Right forelimb (tissue), 1 donor: ENCODE measurements at places on chromosomes 2 and 18.

DNA sequence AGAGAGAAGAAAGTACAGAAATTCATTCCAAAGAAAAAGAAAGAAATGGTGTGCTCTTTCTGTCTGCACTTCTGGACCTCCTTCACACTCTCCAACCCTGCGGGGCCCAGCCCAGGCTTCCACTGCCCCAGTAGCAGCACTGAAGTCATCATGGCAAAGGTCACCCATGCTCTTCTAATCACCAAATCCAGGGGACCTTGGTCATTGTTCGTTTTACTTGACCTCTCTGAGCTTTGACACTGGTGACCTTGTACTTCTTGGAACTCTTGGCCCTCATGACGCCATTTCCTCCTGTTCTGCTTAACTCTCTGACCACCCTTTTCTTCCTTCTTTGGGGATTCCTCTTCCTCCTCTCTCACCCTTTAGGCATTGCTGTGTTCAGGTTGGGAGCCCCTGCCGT is 105.6 kb downstream of the SMAD7 start:
- DNase-seq = no peak

DNA sequence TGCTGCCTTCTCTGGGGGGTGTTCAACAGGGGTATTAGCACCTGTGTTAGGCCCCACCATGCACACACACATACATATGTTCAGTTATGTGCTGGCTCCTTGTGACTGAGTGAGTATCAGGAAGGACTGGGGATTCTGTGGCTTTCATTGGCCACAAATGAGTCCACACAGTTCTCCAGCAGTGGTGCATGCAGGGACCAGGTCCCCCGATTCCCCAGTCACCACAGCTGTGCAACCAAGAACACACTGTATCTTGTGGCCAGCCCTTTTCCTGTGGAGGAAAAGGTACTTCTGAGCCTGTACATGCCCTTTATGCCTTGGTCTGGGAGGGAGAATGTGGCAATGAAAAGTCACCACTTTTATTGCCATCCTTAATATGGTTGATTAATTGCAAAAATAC is 74.9 kb upstream of the KLF7 start:
- DNase-seq = no peak

- DNase-seq = no peak
Observed at GRCh38 chr2:28527196-28527595, 31.3 kb downstream of the PLB1 start.

DNA sequence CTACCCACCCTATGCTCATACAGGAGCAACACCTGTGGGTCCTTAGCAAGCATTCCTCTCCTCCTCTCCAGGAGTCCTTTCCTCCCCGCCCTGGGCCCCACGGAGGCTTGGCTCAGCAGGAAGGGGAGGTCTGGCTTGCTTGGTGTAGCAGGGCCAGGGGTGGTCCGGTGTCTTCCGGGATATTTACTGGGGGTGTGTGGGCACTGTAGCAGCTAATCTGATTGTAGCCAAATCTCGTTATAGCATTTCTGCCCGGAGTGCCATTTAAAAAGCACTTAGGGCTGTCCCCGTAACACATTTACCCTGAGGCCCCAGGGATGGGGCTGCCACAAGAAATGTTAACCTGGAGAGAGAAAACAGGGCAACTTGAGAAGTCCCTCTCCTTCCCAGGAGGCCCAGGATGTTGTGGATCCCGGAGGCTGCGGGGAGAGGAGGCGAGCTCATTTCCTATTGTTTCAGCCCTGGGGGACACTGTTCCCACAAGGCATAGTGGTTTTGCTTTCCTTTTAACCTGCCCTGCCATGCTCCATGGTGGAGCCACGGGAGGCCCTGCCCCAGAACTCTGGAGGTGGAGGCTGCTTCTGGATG is 134.5 kb downstream of the CLIP4 start:
- no peak for DNase-seq

- DNase-seq = no peak
Observed at GRCh38 chr2:230423851-230424458, 8.0 kb downstream of the SP100 start.

GRCh38 chr2:27264253-27264752 is 1.5 kb upstream of the SLC30A3 start:
- no peak for DNase-seq

DNA sequence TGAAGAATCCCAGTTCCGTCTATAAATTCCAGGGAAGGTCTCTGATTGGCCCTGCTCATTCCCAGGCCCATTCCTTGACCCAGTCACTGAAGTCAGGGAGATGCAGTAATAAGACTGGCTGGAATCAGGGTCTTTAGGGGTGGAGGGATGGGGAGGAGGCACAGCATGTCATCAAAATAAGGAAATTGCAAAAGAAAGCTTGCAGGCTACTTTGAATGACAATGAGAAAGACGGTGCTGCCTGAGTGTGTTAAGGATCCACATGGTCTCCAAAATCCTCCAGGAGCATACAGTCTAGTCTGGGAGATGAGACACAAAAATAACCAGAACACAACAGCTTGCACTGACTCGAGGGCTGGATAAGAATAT is 2.0 kb upstream of the DES start:
- no peak for DNase-seq

DNA sequence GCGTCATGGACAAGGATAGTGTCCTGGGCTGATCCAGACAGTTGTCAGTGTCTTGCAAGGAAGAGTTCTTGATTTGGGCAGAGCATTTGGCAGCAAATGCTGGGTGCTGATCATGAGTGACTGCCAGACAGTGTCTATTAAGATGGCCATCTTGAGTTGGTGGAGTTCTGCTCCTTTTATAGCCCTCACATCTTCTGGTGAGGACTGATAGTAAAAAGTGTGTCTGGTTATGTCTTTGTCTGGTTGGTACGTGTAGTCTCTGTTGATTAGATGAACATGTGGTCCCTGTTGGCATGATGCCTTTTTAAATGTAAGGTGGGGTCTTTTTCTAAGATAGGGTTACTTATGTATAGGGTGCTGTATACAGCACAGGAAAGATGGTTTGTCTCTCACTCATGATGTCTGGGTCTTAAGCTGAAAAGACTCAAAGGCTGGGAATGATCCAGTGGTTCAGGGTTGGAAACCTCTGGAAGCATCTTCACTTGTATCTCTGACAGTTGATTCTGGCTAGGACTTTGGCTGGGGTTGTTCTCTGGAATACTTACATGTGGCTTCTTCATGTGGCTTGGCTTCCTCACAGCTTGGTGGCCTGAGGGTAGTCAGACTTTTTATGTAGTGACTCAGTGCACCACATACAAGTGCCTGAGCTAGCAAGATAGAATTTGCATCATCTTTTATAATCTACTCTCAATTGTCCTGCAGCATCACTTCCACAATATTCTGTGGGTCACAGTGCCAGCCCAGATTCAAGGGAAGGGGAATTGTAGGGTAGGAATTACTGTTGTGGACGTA is 11.8 kb downstream of the MTX2 start:
- no peak for DNase-seq

DNA sequence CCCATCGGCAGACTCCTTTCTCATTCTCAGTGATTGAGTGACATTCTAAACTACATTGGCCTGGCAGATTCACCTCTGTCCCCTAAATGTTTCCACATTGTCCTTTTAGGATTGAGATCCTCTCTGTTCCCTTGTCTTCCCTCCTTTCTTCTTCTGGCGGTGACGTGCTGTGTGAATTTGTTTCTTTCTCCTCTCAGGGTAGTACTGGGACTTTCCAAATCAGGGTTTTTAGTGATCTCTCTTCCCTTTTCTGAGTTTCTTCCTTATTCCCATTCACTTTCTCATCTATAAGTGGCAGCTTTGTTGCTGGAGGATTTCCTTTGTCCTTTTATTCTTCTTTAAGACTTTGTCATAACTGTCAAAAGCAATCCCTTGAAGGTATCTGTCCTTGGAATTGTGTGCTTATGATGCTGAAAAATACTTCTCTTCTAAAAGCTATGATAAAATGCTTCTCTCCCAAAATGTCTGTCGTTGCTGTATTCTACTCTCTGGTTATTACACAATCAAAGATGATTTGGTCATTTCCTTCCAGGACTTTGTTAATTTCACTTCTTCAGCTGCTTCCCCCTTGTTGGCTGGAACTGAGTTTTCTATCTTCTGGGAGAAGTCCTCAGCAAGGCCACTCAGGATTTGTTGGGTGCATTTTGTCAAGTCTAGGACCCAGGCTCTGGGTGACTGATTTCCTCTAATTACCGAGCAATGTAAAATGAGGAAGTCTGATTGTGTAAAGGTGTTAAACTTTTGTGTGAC is 4.9 kb upstream of the IL1B start:
- no peak for DNase-seq

DNA sequence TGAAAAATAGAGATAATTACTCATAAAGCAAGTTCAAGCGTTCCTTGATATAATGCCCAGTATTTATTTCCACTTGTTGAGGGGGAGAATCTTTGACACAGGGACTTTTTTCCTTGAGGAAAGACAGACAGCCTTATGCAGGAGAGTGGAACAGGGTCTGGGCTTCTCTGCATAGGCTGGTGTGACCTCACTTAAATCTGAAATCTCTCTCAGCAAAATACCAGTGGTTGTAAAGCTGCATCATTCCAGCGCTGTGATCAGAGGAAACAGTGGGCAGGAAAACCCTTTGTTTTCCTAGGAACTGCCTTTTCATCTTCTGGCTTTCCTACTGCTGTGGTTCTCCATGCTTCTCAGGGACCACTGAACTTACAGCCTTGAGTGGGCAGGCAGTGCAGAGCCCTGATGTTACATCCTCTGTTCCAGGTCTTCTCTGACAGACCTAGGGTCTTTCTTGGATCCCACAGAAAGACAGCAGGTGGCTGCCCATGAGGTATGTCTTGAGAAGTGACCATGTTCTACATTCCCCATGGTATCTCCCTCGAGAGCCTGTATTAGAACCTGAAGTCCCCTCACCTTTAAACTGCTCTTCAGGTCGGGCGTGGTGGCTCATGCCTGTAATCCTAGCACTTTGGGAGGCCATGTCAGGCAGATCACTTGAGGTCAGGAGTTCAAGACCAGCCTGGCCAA is 17.6 kb upstream of the MAP4K4 start:
- DNase-seq = no peak

DNA sequence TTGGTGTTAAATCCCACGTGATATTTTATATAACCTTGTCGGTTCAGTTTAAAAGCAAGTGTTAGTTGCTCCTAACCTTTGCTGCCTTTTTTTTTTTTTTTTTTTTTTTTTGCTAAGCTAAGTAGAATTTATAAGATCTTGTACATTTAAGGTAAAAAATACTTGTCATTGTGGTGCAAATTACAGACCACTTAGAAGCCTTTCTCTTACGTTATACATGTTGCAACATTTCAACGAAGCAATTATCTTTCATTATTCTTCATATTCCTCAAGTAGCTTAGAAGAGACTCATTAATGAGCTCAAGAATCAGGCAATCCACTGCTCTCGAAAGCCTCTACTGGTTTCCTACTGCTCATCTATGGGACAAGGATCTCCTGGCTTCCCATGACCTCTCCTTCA is 14.9 kb upstream of the IL1RL2 start:
- DNase-seq = no peak

DNA sequence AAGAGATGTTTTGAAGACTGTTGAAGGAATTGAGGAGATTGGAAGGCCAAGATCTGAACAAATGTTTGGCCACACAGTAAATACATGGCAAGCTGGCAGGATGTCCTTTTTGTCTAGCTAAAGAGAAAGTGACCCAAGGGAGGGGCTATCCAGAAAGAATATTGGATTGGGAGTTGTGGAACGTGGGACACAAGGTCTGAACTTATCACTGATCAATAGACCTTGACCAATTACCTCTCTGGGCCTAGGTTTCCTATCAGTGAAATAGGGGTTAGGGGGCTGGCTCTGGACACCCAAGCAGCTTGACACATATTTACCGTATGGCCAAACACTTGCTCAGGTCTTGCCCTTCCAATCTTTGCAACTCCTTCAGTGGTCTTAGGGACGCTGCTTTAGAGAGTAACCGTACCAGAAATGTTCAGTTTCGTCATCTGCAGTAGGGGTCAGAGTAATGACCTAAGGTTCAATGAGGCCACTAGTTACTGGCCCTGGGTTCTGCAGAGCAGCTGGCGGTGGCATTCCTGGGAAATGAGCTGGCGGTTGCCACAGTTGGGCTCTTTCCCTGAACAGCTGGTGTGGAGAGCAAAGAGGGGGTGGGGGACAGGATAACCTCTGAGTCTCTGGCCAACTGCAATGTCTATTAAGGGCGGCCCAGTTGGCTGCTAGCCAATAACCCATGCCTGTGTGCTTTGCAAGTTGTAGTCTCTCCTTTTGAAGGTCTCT is 70.1 kb upstream of the STPG4 start:
- DNase-seq = peak; percentile 74

- DNase-seq = no peak
Observed at GRCh38 chr2:7201851-7202250, 284.6 kb downstream of the RNF144A start.

DNA sequence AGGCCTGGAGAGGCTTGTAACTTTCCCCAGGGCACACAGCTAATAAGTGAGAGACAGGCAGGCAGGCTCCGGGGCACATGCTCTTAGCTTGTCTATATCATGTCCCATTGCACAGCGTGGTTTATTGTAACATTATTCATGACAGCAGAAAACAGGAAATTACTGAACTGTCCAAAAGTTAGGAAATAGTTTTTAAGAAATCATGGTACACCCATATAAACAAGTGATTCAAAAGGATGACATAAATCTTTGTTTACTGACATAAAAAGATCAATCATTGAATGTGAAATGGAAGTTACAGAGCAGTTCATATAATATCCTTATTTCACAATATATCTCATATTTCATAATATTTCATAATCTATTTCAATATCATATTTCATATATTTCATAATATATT is 34.3 kb upstream of the TXNDC2 start:
- DNase-seq = no peak

DNA sequence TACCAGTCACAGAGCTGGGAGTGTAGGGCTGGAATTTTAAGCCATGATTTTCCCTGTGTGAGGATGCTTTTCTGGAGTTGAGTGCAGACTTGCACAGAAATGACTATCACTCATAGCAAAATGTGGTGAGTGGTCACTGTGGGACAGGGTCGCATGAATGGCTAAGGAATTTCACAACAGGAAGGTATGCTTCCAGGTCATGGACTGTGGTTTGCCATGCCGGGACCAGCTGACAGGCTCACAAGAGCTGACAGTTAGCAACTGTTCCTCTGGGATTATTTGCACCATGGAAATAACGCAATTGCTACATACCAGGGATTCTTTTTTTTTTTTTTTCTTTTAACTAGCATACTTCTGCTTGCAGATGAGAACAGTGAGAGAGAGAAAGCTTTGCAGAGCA is 3.8 kb upstream of the UXS1 start:
- DNase-seq = no peak

GRCh38 chr2:229903037-229903436 is 18.8 kb downstream of the TRIP12 start:
- DNase-seq = no peak

DNA sequence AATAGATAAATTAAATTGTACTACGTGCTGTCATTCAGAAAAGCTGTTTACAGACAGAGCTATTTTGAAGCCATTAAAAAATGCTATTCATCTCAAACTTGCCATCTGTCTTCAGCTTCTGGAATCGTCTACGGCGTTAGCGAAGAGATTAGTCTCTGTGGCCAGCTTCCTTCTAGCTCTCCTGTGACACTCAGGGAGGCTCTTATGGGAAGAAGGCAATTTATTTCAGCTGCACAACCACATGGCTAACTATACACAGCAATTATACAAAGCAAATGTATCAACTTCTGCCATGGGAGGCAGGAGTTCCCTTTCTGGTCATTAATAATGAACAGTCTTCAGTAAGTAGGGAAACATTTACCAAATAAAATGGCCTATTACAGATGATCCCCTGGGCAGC is 6.3 kb downstream of the CTAGE1 start:
- no peak for DNase-seq

GRCh38 chr2:101820519-101820918 is 123.0 kb downstream of the MAP4K4 start:
- no peak for DNase-seq
